ENCODE measurements at places on chromosomes 2 and 18. TPM values are rescaled to one million over a fixed set of nuclear protein-coding genes. Genes with fewer than 3 reads are reported as not detected.

Gene ELOA2
- not detected for total RNA-seq

GRCh38 chr2:10594011-10594410, 95.8 kb downstream of the NOL10 start:
- DNase-seq, result no peak

- DNase-seq, result no peak
These were observed 144.6 kb upstream of the SATB2 start for GRCh38 chr2:199602271-199602895.

GRCh38 chr2:37875403-37875906, 49.6 kb upstream of the RMDN2 start:
- DNase-seq, result no peak

DNA sequence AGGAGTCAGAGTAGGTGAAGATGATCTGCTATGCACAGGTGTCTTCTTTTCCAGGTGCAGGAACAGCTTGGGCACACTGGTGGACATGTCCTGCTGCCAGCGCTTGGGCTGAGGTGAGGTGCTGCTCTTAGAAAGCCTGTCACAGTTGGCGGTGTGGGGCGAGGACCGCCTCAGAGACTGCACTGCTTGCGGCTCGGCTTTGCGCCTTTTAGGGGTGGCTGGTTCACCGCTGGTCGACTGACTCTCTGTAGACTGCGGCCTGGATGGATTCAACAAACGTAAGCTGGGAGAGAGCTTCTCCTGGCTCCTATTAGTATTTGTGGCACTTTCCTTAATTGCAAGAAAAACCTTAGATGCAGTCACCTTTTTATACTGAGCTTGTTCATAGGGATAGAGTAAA, 1.7 kb downstream of the MSL3B start:
- no peak for DNase-seq

Gene SPATA3
- not detected for total RNA-seq

DNA sequence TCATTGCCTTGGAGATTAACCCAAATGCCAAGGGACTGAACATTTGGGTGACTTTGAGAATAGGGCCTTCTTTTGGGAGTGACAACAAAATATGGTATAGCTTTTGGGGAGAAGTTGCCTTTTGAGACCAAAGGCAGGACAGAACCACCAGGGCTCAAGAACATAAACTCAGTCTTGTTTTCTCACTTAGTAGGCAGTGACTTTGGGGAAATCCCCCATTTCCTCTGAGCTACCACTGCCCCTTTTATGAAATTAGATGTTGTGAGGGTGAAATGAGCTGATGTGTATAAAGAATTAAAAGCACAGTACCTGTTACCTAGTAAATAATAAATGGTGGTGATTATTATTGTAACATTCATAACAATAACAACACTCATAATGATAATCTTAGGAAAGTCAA, 36.5 kb downstream of the GPD2 start:
- no peak for DNase-seq

- DNase-seq, result no peak
These were observed 24.0 kb upstream of the MYCN start for GRCh38 chr2:15916336-15916735.

DNA sequence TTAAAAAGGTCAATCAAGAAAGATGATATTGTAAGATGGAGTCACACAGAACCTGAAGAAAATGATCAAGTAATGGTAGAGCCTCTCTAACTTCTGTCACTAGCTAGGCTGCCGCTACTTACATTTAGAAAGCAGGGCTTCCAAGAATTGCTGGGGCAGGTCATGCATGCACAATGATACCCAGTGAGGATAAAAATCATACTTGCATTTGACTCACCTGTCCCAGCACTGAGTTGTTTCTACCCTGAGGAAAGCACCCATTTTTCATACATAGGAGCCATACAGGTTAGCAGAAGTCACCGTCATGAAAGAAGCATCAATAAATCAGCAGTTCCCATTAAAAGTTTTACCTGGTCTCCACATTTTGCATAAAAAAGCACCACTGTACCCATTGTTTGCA, 662.3 kb upstream of the FANCL start:
- no peak for DNase-seq

GRCh38 chr2:12506846-12507245, 209.9 kb upstream of the TRIB2 start:
- no peak for DNase-seq

DNA sequence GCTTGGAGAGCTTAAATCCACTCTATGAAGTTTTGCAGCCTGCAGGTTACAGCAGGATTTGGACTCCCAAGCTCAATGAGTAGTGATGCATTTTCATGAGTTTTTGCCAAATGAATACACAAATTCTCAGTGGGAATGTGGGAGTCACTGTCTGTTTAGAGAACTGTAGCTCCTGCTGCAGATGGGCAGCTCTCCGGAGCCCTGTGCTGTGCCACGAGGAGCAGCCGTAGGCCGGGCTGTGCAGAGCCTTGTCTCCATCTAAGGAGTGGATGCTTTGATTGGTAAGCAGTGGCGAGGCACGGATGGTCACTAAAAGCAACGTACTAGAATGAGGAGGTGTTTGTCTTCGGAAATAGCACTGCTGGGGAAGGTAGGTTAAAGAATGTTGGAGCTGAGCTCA, 96.0 kb upstream of the NFATC1 start:
- DNase-seq, result no peak

Gene ZNF2
- 6.9 TPM for total RNA-seq

- no peak for DNase-seq
These were observed 94.0 kb upstream of the HNRNPA3 start for GRCh38 chr2:177118636-177119035.

DNA sequence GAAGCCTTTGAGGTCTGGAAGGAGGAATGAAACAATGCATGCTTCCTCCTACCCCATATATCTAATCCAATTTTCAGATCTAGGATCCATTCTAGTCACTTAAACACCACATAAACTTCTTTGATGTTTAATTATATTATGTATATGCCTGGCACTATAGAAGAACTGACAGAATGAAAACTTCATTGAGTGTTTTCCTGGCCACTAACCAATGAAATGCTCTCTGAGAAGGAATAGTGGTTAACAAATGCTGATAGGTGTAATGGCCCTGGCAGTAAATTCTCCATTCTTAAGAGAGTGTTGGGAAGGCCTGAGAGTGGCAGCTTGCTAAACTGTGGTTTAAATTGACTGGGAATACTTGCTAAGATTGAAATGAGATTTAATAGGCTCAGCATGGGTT, 710.0 kb downstream of the LRRTM4 start:
- no peak for DNase-seq

GRCh38 chr18:3454365-3455089, 4.6 kb downstream of the TGIF1 start:
- peak; percentile 85 for DNase-seq

Gene CNTNAP5
- total RNA-seq, result not detected

- DNase-seq, result no peak
These were observed 181.2 kb downstream of the TNS1 start for GRCh38 chr2:217821536-217822147.

- peak; percentile 72 for DNase-seq
These were observed 837.4 kb upstream of the ID2 start for GRCh38 chr2:7844414-7844965.

- no peak for DNase-seq
These were observed 117.6 kb downstream of the TPGS2 start for GRCh38 chr18:36711014-36711725.

GRCh38 chr2:213232649-213233437, 51.4 kb upstream of the SPAG16 start:
- DNase-seq, result no peak

- no peak for DNase-seq
These were observed 226.9 kb downstream of the MYO3B start for GRCh38 chr2:170404846-170405245.

Gene USP14
- total RNA-seq, result 19.3 TPM

Gene TGFA
- total RNA-seq, result not detected

Gene DQX1
- total RNA-seq, result 0.27 TPM

- DNase-seq, result no peak
These were observed 43.9 kb downstream of the WDR75 start for GRCh38 chr2:189485146-189485545.

GRCh38 chr18:38941711-38942561, 1376.3 kb upstream of the CELF4 start:
- no peak for DNase-seq

Gene CD28
- total RNA-seq, result not detected

DNA sequence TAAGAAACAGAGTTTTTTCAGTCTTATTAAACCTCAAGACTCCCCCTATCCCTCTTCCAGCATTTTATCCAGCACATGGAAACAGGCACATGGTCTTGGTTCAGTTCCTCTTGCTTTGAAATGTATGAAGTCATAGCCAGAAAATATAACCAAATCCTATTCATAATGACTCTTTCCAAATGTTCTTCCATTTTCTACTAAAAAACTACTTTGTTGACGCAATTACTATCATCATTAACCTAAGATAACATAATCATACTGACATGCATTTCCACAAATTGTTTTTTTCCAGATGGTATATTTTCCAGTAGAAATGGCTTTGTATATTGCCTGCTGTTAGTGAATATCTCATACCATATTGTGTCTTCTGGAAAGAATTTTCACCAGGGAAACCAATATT, 261.3 kb downstream of the PID1 start:
- DNase-seq, result no peak

DNA sequence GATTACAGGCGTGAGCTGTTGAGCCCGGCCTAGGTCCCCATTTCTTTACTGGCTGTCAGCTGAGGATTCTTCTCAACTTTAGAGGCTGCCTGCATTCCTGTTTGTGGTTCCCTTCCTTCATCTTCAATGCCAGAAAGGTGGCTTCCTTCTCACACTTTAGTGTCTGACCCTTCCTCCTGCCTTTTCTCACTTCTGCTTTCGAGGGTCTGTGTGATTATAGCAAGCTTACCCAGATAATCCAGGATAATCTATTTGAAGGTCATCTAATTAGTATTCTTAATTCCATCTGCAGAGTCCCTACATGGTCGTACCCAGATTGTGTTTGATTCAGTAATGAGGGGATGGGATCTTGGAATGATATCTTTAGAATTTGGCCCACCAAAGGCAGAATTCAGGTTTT, 157.4 kb downstream of the TANC1 start:
- no peak for DNase-seq

DNA sequence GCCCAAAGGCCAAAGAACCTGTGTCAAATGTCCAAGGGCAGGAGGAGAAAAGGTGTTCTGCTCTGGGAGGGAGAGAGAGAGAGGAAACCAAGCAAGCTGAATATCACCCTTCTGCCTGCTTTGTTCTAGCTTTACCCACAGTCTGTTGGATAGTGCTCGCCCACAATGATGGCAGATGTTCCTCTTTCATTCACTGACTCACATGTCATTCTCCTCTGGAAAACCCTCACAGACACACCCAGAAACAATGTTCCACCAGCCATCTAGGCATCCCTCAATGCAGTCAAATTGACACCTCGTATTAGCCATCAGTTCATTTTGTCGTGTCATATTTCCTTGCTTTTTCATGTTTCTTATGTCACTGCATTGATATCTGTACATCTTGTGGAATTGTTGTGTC, 150.3 kb downstream of the UBR3 start:
- DNase-seq, result no peak

DNA sequence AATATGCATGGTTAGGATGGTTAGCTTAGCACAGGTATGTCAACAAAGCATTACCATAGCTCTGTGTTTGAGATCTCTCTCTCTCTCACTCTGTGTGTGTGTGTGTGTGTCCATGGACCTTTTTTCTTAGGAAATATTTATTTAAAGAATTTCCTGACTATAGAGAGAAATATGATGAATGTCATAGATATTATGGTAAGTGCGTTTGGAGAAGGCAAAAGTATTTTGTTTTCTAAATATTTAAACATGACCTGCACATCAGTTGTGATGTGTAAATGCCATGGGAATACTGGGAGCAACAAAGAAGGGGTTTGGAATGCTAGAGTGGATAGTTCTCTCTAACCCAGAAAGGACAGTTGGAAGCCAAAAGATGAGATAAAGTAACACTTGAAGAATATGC, 3.9 kb upstream of the TMEM178A start:
- DNase-seq, result peak; percentile 48

DNA sequence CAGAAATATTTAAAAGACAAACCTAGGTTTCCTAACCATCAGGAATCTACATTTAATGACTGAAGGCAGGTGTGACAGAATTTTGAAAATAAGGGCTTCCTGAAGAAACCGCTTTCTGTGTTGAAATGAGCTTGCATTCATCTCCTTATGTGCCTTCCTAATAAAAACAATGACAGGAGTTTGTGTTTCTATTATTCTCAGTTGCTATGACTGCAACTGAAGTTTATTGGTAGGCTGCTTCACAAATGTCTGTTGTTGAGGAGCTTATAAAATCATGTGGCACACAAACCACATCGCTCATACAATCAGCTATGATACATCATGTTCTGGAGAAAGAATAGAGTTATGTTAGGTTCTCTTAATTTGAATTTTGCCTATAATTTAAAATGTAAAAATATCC, 362.7 kb upstream of the SLC8A1 start:
- no peak for DNase-seq

DNA sequence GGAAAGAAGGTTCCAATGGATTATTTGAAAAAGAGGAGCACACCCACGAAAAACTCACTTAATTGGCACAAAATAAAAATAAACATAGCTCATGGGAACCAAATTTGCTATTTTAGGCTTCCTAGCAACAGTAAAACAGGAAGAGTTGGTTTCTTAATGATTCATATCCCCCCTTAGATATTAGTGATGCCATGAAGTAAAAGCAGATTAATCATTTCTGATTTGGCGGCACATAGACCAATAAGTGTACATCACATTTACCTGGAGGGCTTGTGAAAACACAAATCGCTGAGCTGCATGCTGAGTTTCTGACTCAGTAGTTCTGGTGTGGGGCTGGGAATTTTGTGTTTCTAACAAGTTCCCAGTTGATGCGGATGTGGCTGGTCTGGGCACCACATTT, 260.4 kb downstream of the SLC4A3 start:
- DNase-seq, result no peak

Gene PRKAG3
- total RNA-seq, result 0.41 TPM

Gene PPP1R7
- 41.2 TPM for total RNA-seq

DNA sequence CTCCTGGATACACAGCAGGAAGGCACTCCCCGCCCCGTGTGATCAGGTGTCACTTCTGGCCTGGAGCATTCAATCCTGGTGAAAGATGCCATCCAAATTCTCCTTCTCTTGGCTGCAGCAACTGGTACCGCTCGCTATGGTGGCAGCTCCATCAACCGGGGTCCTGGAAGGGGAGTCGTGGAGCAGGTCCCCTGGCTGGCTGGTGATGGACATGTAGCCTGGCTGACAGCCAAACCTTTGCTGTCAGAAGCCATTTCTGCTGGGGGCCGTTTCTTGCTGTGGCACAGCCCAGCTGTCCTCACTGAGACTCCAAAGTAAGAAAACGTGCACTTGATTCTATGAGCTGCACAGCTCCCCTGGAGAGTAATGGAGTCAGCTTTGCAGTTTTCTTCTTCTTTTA, 7.1 kb upstream of the CYS1 start:
- DNase-seq, result no peak

Gene COPS7B
- 22.2 TPM for total RNA-seq

- no peak for DNase-seq
These were observed 82.2 kb upstream of the RMDN2 start for GRCh38 chr2:37842732-37843440.
